NCI-H1930 (cell line): ENCODE measurements at places on chromosomes 7 and 10.

- DNase-seq: no peak
Measured at GRCh38 chr10:21181451-21181850, 284.3 kb upstream of the NEBL start.

- no peak for DNase-seq
Measured at GRCh38 chr10:44033008-44033407, 351.9 kb downstream of the CXCL12 start.

DNA sequence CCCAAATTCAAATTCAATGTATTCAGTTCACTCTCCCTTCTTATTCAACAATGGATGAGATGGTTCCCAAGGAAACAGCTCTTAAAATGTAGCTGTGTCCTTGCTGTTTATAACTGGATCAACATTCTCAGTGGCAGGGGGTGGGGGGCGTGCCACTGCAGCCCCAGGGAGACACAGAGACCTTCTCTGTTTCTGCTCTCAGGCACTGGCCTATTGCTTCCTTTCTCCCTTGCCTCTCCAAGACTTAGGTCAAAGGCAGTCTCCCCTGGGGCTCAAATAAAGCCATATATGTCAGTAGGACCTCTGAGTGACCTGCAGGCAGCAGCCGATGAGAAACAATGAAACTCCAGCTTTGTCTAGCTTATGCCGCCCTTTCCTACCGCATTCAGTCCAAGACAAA lies 20.7 kb downstream of the VSTM4 start:
- DNase-seq: no peak

DNA sequence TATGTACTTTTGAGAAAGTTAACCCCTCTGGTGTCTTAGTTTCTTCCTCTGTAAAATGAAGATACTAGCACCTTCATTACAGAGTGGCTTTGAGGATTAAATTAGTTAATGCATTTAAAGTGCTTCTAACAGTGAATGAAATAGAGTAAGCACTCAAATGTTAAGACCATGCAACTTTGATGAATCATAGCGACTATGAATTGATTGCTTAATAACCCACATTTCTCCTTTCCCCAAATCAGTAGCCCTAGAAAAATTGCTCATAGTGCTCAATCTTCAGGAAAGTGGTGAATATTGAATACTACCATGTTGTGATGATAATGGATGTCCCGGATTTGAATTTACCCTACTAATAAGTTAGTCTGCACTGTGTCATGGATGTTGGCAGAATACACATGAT lies 48.1 kb downstream of the CD36 start:
- no peak for DNase-seq

DNA sequence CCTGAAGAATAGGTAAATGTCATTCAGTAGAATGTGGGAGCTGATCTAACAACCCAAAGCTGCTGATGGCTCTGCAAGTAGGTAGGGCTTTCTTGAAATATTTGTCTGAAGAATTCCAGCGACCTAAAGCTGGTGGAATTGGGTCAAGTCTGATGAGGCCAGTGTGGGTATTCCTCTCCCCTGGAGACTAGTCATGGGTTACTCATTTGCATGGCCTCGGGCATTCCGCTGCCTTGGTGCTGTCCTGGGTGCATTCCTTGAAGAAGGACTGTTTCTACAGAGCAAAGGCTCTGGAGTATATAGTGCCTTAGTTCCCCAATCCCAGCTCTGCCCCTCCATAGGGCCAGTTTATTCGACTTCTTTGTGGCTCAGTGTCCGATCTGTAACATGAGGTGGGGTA lies 19.2 kb downstream of the PDK4 start:
- no peak for DNase-seq

DNA sequence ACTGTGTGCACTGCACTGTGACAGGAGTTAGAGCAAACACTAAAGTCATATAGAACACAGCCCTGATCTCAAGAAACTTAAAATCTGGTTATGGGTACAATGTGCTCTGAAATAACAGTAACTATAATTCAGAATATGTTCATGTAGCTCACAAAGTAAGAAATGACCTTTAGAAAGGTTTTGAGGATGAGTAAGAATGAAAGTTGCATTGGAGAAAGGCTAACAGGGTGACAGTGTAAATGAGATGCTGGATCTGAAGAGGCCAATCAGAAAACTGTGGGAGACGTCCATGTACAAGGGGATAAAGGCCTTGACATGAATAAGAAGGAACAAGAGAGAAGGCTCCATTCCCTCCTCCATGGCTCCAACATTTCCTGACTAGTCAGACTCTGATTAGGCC lies 124.7 kb downstream of the GRM3 start:
- no peak for DNase-seq
